ENCODE measurements at places on chromosomes 1 and 21. TPM values are rescaled to one million over a fixed set of nuclear protein-coding genes. Genes with fewer than 3 reads are reported as not detected.

The OLIG2 gene
- not detected for total RNA-seq

The C4BPB gene
- 0.46 TPM for total RNA-seq

The CD247 gene
- 0.54 TPM for total RNA-seq

The UCK2 gene
- 6.2 TPM for total RNA-seq

The B3GALT2 gene
- 78.4 TPM for total RNA-seq

The KRTAP19-1 gene
- total RNA-seq: not detected

The FAM131C gene
- total RNA-seq: 4.5 TPM

The NMNAT2 gene
- total RNA-seq: 2.1 TPM

The CMPK1 gene
- total RNA-seq: 75.0 TPM

The FLG gene
- total RNA-seq: not detected

The ERI3 gene
- 52.3 TPM for total RNA-seq

The TCHHL1 gene
- not detected for total RNA-seq

The SPRR2B gene
- not detected for total RNA-seq

The C1orf53 gene
- total RNA-seq: 6.2 TPM

The APCS gene
- 0.32 TPM for total RNA-seq

The S100A5 gene
- not detected for total RNA-seq

The AMY1A gene
- not detected for total RNA-seq

The UTS2 gene
- not detected for total RNA-seq

- DNase-seq: no peak
Measured at GRCh38 chr1:31434101-31434871, 21.3 kb downstream of the SERINC2 start.

DNA sequence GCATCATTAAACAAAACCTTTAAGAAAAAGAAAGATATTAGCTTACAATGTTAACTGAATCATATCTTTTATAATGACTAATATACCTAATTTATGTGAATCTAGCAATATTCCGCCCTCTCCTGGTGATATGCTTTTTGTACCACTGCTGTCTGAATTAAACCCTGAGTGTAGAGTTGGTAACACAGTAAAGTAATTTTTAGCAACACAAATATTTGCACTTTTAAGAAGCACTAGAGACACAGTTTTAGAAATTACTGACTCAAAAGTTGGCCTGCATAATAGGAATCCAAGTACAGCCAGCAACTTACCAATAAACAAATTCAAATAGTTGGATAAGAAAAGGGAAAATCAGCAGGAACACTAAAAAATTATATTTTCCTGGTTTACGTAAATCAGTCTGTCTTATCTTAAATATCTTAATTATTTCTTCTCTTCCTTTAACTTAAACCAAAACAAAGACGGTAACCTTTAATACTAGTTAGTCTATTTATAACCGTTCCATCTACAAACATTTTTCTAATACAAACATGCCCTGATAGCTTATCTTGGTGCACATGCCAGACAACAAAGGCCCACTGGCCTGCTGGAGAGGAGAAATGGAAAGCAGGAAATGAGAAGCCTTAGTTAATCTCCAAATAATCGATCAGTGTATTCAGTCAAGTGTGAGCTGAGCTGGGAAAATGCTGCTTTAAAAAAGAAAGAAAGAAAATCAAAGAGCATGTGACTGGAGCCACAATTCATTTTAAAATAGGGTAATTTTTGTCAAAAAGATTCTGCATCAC is 246.0 kb downstream of the RERE start:
- no peak for DNase-seq

DNA sequence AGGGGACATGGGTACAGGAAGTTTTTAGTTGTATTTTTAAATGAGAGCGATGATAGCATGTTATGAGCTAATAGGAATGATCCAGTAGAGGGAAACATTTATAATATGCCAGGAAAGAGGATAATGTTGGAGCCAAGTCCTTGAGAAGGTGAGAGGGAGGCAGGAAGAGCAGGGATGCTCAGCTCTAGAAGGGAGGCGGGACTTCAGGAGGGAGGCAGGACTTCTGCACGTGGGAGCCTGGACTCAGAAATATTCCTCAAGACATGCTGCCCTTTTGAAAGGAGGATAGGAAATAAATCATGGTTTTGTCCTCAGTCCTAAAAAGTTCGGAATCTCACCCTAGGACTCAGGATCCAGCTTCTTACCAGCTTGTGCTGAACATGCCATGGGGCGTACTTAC is 5.9 kb downstream of the ADARB1 start:
- DNase-seq: no peak

- no peak for DNase-seq
Measured at GRCh38 chr1:30511563-30511962, 211.8 kb downstream of the MATN1 start.

- no peak for DNase-seq
Measured at GRCh38 chr1:230025686-230026085, 41.4 kb upstream of the GALNT2 start.

- DNase-seq: no peak
Measured at GRCh38 chr1:30472009-30472408, 251.4 kb downstream of the MATN1 start.

- no peak for DNase-seq
Measured at GRCh38 chr1:81894867-81895266, 94.1 kb downstream of the ADGRL2 start.

DNA sequence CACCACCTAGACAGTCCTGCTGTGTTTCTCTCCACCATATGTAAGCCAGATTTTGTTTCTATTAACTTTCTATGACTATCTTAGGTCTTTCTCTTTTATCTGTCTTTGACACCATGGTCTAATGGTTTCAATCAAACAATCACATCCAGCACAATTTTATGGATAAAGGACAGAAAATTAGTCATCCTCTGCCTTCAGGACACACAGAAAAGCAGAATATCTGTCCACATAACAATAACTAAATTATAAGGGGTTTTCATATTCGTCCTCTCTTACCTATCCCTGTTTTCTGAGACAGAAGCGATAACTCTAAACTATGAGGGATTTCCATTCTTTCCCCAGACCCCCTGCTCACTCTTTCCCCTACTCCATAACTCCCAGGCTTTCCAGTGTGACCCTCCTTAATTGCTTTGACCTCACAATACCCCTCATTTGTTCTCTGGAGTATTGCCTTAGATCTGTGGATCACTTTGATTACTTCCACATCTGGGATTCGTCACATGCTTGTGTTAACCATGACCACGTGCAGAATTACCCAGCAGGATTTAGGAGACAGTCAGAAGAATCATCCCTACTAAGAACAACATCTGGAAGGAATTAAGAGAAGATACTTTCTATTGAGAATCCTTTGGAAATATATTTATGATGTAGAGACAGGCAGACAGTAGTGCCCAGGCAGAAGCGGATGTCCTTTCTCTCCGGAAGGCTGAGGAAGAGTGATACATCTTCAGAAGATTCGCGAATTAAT is 108.2 kb upstream of the GREM2 start:
- DNase-seq: no peak

DNA sequence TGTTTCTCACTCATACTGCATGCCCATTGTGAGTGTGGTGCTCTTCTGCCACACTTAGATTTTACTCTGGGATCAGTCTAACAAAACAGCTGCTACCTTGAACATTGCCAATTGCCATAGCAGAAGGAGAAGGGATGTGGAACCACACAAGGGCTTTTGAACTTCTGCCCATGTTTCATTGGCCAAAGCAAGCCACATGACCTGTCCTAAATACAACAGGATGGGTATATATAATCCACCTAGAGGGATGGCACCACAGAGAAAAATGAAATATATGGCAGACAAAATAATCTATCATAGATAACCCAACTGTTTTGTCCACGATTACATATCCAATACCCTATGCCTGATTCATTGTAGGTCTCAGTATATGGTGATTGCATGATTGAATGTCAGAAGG is 26.3 kb downstream of the PDE4B start:
- no peak for DNase-seq

- no peak for DNase-seq
Measured at GRCh38 chr1:17874231-17874630, 119.1 kb downstream of the ACTL8 start.

GRCh38 chr1:115669002-115669673 is 27.4 kb downstream of the VANGL1 start:
- no peak for DNase-seq

- peak; percentile 30 for DNase-seq
Measured at GRCh38 chr1:3451994-3452865, 2.2 kb upstream of the ARHGEF16 start.

DNA sequence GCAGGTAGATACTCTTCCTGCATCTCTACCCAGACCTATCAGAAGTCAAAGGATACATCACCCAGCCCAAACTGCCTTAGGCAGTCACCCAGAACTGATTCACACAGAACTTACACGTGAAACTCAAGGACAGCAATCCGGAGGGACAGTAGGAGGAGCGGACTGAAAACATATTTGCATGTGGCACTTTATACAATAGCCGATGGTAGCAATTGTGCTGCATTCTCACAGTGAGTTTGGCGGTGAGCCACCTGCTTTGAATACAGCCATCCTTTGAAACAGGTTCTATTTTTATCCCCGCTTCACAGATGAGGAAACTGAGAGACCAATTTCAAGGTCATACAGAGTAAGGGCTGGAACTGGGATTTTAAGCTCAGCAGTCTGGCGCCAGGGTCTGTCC is 69.5 kb downstream of the EDEM3 start:
- no peak for DNase-seq

- DNase-seq: no peak
Measured at GRCh38 chr1:203930342-203930741, 68.9 kb downstream of the SNRPE start.

GRCh38 chr1:210715072-210715471 is 386.4 kb downstream of the HHAT start:
- no peak for DNase-seq

- DNase-seq: no peak
Measured at GRCh38 chr1:248306103-248306502, 2.9 kb upstream of the OR2T12 start.

DNA sequence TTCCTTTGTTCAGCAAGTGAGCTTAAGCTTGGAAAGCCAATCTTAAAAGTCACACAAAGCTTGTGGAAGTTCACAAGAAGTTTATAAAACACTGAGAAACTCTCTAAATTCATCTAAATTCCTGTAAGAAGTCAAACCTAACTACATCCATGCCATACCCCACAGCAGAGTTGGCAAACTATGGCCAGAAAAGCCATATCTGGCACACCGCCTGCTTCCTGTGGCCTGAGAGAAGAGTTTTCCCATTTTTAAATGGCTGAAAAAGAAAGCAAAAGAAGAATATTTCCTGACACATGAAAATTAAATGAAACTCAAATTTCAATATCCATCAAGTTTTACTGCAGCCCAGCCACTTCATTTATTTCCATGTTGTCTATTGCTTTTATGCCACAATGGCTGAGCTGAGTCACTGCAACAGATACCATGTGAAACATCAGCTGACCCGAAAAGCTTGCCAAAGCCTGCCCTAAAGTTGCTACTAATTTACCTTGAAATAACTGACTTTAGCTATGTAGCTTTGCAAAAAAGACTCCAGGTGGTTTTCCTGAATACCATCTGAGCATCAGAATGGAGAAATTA is 237.1 kb downstream of the SLC45A1 start:
- no peak for DNase-seq

DNA sequence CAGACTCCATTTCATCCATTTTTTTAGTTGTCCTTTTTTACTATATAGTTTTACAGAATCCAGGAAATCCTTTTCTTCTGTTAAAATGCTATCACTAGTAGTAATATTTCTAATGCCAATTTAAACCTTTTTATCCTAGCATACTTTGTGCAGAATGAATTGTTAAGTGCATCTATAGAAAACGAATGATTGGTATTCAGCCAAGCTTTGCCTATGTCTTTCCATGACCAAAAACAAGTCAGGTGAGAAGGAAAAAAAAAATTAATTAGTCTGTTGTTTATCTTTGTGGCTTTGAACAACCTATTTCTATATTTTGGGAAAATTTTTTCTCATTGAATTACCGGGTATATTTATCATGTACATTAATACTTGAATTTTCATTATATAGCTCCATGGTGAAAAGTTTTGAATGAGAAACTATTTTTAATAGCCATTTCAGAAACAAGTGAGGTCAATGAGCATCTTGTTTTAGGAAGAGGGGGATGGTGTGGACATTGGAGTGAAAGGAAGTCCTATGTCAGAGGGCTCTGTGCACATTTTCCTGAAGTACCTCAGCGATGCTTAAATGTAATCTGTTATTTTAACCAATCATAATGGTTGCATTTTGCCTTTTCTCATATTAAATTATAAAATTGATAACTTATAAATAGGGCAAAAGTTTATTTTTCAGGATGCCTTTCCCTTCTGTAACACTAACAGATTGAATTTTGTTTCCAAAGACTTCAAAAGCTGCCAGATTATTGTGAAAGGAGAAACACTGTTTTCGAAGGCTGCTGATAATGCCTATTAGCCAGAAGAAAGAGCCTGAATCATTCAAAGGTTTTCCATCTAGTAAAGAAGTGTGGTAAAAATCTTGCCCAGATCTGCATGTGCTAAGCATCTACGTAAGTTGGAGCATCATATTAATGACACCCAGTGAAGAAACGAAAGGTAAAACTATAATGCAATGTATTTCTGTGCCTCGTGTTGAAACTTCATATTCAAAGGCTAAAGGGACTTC is 73.8 kb upstream of the S1PR1 start:
- no peak for DNase-seq

- no peak for DNase-seq
Measured at GRCh38 chr1:47575855-47576757, 138.3 kb downstream of the FOXD2 start.

DNA sequence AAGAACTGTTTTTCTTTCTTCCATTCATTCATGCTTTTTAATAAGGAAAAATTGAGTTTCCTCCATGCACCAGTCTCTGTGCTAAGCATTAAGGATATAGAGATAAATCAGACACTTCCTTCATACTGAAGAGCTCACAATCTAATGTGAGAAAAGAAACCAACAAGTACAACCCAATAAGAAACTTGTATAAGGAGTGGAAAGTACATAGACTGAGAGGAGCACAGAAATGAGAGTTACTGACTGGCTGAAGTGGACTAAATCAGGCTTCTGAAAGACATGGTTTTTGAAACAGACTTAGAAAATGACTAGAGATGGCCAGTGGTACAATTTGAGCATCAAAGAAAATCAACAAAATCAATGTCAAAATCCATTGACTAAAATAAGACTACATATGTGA is 524.4 kb downstream of the PLPP3 start:
- no peak for DNase-seq

- no peak for DNase-seq
Measured at GRCh38 chr1:186302381-186302920, 72.6 kb downstream of the TPR start.

DNA sequence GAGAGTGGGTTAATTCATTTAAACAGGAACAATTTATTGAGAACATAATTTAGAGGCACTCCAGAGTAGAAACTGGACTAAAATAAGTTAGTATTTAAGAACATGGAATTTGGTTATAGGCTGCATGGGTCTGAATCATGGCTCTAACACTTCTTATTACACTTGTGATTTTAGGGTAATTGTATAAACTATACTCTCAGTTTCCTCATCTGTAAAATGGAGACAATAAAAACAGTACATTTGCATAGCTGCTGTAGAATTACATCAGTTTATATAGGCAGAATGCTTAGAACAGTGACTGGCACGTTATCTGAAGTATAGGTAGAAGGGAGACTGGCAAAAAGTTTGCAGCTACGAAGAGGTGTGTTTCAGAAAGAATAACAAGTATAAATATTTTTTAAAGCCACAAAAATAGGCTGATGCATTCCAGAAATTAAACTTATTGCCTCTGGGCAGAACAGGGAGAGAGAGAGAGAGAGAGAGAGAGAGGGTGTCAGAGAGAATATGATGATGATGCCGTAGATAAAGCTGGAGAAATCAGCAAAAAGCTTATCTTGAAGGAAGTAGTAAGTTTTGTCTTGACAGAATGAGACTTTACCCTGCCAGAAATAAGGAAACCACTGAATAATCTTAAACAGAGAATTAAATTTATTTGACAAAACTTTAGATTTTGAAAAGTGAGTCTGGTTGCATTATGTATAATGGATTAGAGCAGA is 8.1 kb upstream of the OR6K3 start:
- DNase-seq: no peak

Data from Right ventricle myocardium superior (tissue), 1 donor.